ENCODE measurements at places on chromosomes 2 and 18. TPM values are rescaled to one million over a fixed set of nuclear protein-coding genes. Genes with fewer than 3 reads are reported as not detected.

LCT gene
- total RNA-seq: not detected

ACMSD gene
- total RNA-seq: not detected

GPR155 gene
- 3.5 TPM for total RNA-seq

INHBB gene
- total RNA-seq: 2.2 TPM

IL36RN gene
- total RNA-seq: not detected

- DNase-seq: peak; percentile 89
Measured at GRCh38 chr2:190267302-190267701, 52.3 kb downstream of the HIBCH start.

GRCh38 chr2:181354626-181355025 is 102.6 kb upstream of the ITGA4 start:
- DNase-seq: peak; percentile 83

DNA sequence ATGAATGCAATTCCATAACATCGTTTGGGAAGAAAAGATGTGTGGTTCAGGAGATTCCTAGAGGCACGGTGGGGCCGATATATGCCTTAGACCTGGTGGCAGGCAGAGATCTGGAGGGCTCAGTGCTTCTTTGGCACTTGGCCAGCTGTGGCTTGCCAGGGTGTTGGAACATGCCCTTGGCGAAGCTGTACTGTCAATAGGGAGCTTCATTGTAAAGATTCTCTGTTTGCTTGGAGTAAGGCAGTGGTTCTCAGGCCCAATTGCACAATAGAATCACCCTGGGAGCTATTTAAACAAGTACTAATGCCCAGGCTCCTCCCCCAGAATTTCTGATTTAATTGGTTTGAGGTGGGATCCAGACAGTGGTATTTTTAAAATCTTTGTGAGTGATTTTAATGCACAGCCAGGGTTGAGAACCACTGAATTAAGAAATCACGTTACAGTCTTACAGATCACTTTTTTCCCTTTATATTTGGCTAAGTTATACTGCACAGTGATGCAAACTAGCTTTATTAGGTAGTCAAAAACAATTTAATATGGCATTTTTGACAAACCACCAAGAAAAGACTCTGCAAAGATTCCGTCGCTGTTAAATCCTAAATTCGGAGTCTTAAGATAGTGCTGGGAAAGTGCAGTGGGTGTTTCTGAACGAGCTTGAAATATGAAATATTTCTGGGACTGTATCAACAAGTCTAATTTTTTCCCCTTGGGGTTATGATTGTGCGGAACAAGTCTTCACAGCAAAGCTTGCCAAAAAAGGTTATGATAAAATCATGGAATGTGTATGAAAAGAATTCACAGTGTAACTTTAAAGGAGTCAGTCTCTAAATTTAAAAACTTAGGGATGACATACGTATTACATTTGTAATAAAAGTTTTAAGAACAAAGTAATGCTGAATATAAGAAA is 78.0 kb downstream of the CRIM1 start:
- DNase-seq: no peak

GRCh38 chr18:13218368-13218991 is at the start of gene LDLRAD4:
Gene LDLRAD4, plus strand, starts transcription at chr18:13218760.
- no peak for DNase-seq

GRCh38 chr2:172252154-172252553 is 149.5 kb upstream of the DLX2 start:
- peak; percentile 88 for DNase-seq

Data from HT1080 (cell line).